Stimulated activated CD8-positive, alpha-beta memory T cell treated with anti-CD3 and anti-CD28 coated beads, Interleukin-12 subunit alpha, Interleukin-12 subunit beta, amount 100 ng/mL, for 4 hours (primary cell): ENCODE measurements at places on chromosomes 11 and 22.

GRCh38 chr22:23397613-23398567, 182.2 kb downstream of the IGLL1 start:
- no peak for DNase-seq

DNA sequence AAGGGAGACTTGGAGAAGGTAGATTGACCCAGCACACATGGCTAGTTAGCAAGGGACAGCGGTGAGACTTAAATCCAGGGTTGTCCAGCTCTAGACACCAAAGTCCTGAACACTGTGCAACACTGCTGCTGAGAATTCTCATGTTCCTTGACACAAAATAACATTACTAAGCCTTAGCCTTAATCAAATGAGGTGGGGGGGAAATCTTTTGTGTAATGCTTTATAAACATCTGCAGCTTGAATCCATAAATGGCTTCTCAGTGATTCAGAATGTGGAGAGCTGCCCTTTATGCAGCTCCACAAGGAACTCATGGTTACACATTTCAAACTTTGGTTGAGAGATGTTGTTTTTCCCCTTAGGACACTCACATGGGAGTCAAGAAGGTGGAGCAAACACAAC, 80.0 kb downstream of the CD44 start:
- DNase-seq, result no peak

DNA sequence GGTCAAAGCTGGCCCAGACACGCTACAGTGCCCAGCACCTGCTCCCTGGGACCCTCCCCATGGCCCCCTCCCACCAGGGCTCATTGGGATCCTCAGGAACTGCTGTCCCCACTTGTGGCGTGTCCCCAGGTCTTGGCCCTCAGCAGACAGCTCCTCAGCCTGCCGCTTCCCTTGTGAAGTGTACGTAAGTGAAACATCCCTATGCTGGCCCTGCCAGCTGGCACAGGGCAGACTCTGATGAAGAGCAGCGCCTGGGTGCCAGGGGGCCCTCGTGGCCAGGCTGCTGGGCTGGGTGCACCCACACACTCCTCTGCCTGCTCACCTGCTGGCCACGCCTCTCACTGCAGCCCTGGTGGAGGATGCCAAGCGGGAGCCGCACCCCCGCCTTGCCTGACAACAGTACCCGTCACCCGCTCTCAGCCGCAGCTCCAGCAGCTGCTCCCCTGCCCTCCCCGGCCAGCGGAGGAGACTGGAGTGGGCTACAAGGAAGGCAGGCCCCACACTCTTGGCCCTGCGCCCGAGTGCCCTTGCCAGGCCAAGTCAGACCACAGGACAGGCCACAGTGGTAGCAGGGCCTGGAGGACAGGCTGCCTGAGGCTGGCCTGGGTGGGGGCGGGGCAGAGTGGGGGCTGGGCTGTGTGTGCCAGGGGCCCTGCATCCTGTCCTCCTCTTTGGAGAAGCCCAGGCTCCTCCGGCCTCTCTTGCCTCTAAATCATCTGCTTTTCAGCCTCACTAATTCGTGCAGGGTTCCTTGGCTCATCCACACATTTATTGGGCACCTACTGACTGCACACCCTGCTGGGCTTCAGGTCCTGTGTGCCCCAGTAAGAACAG, 39.5 kb downstream of the IGF2 start:
- DNase-seq, result no peak

- DNase-seq, result no peak
These were observed 267.5 kb downstream of the TTC28 start for GRCh38 chr22:28412109-28412508.

DNA sequence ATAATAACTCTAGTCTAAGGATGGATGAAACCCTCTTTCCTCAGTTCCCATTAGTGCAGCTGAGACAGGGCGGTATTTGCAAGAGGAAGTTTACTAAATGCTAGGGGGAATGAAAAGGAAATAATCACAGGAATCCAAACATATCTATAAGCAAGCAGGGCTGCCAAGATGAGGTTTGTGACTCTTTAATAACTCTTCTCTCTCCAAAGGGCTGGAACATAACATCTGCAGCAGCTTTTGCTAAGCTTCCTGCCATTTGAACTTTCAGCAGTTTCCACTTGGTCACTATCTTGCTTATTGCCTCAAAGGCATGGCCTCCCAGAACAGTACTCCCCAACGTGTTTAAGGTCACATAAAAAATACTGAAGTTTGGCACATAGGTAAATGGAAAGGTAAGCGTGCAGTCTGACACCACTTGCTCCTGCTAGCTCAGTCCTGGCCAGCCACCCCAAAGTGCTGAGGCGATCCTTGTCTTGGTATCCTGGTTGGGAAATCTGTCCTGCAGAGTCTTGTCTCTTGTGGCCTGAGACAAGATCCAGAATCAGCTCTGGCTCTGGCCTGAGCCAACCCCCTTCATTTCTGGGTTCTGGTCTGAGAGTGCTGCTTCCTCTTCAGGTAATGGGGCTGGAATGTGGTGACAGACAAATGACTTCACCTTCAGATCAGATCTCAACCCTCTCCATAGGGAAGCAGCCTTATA, 81.8 kb downstream of the KCNC1 start:
- DNase-seq, result no peak

- DNase-seq, result no peak
These were observed 25.7 kb upstream of the GAL start for GRCh38 chr11:68658661-68659060.

GRCh38 chr22:24725736-24726135, 48.8 kb downstream of the PIWIL3 start:
- DNase-seq, result no peak

DNA sequence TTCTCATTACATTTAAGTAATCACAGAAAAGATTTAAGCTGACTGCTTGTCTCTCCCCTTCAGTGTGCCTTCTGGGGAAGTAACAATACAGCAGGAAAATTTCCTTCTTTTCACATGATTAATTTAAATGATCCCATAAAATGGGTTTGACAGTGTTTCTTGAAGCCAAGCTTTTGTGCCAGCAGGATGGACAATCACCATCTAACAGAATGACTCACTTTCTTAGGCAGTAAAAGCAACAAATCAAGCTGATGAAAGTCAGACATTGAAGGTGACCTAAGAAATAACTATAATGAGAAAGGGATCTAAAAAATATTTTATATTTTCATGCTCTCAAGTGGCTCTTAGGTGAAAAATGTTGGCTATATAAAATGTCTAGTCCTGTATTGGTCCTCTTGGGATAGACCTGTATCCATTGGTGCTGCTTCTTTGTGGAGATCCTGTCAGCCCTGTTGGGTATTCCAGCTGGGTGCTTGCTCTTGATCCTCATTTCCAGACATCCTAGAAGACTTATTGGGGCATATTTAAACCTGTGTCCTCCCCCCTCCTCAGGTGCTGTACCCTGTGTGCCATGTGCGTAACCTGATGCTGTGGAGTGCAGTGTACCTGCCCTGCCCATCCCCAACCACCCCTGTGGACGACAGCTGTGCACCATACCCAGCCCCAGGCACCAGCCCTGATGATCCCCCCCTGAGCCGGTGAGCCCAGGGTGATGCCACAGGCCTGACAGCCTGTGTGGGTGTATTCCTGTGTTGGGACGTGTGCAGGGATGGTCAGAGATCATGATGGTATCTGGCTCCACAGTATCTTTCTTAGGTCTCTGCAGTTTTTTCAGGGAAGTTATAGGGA, 62.7 kb upstream of the HORMAD2 start:
- DNase-seq, result no peak

DNA sequence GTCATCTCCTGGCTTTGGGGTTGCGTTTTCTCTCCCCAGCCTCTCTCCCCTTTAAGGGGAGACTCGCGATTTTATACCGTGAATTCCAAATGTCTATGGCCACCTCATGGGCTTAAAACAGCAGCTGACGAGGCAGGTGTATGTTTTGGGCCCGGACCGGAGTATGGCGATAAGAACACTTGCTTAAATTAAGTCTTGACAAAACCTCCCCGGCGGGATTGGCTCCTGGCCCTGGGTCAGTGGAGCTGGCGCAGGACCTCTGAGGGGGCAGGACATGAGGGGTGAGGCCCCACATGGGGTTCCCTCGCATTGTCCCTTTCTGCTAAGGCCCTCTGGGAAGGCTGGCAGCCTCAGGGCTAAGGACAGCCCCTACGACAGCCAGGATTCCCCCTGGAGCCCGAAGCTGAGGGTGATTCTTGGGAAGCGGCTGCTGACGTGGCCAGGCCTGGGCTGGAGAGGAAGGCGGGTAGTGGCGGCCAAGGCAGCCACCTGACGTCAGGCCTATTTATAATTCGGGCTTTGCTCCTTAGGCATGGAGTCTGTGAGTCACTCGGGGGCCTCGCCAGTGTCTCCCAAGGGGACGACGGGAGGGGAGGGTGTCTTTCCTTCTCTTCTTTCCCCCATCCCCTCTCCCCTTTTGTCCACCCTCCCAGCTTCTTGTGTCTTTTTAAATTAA, 12.7 kb downstream of the MYO18B start:
- no peak for DNase-seq

- no peak for DNase-seq
These were observed 2.8 kb downstream of the PDXP start for GRCh38 chr22:37661160-37661924.

DNA sequence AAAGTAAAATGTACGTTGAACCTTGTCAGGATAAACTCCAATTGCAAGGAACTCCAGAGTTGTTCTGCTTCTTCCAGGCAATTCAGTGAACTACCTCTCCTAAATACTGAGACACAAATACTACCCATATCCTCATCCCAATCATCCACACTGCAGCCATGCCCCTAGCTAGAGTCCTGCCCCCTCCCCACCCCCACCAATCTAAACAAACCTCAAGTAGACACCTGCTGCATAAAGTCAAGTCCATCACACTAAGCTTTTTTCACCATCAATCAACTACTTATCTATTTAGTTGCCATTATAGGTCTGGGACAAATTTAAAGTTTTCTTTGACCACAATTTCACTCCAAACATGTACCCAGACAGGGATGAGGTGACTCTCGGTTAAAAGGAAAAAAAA, 93.2 kb upstream of the APOA1 start:
- no peak for DNase-seq

DNA sequence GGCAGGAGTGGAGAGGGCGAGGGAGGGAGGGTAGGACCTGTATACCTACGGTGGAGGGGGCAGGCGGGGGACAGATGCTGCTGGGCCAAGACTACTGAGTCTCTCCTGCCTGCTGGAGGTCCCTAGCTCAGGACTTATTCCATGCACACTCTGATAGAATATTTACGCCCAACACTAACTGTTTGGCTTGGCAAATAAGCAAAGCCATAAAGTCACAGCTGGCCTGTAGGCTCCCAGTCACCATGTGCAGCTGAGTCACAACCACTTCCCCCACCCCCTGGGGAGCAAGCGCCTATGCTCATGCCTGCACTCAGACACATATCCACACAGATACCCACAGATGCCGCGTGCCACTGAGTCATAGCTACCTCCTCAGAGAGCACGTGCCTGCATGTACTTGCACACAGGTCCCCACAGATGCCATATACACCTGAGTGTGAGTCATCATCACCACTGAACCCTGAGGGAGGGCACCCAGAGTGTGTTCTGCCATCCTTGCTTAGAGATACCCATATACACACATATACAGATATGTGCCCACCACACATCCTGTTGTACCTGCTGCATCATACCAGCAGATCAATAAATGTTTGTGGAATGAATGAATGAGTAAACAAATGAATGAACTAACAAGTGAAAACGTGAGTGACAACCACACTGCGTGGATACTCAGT, 95.8 kb downstream of the SWAP70 start:
- peak; percentile 84 for DNase-seq

- no peak for DNase-seq
These were observed 2.0 kb downstream of the FAT3 start for GRCh38 chr11:92226331-92227229.
